ENCODE measurements at places on chromosomes 12 and 14.

GRCh38 chr12:48819986-48820725 lies 1.9 kb downstream of the CACNB3 start:
- no peak for DNase-seq

- no peak for DNase-seq
Observed at GRCh38 chr12:104827587-104827986, 130.5 kb downstream of the SLC41A2 start.

GRCh38 chr12:64006211-64006825 lies 161.8 kb downstream of the SRGAP1 start:
- DNase-seq, result no peak

DNA sequence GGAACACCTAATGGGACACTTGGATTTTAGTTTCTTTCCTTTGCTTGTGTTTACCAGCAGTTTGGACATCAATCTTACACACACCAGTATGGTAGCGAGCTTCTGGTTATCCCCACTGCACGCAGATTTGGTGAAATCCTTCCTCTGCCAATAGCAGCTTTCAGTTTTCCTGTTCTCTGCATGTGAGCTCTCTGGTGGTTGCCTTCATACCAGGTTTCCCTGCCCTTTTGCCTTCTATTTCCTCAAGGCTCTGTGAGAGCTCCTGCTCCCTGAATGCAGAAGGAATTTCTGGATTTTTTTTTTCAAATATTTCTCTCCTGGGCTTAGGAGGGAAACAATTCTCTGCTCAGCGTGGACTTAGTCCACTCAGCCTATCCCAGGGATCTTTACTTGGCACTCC lies 93.0 kb upstream of the CCDC91 start:
- DNase-seq, result no peak
